ENCODE measurements at places on chromosomes 1 and 21.
A peak's percentile ranks its signal among the peaks of the same experiment; 100 is the strongest.

DNA sequence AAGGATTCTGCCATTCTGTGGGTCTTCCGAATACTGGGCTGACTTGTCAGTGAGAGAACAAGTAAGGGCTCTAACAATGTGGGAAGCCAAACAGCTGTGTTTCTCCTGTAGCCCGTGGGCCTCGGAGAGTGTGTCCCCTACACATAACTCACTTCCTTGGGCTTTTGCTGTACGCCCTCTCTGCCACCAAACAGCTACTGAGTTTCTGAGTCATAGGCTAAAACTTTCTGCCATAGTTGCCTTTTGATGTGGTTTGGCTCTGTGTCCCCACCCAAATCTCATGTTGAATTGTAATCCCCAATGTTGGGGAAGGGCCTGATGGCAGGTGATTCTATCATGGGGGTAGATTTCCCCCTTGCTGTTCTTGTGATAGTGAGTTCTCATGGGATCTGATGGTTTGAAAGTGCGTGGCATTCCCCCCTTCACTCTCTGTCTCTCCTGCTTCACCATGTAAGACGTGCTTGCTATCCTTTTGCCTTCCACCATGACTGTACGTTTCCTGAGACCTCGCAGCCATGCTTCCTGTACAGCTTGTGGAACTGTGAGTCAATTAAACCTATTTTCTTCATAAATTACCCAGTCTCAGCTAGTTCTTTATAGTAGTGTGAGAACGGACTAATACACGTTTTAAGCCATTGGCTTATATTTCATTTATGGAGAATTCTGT is 194.8 kb upstream of the HMCN1 start:
- DNase-seq: no peak

DNA sequence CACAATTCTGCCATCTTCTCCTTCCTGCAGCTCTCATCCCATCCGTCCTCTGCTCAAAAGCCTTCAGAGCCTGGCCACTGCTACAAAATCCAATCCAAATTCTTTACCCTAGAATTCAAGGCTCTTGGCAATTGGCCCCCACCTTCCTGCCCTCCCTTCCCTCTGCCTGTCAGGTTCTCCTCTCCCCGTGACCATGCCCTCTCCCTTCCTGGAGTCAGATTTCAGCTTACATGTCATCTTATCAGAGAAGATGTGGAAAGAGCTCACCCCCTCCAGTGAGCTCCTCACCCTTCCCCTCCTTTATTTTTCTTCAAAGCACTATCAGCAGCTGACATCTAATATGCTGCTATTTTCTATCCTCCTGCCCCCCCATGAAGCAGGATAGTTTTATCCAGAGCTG is 86.9 kb downstream of the GRIK3 start:
- DNase-seq: no peak

GRCh38 chr21:29389136-29389535 is 90.4 kb downstream of the BACH1 start:
- DNase-seq: no peak

DNA sequence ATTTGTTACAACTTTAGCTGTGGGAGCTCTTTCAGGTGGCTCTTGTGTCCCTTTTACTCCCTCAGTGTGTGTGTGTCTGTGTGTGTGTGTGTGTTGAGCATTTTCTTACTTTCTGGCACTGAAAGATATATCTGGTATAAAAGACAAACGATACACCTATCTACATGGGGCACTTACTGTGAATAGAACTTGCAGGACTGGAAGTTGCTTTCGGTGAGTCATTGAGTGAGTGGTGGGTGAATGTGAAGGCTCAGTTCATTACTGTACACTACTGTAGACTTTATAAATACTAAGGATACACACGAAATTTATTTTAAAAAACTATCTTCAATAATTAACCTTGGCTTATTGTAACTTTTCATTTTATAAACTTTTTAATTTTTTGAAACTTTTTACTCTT is 38.7 kb downstream of the BTBD8 start:
- no peak for DNase-seq

DNA sequence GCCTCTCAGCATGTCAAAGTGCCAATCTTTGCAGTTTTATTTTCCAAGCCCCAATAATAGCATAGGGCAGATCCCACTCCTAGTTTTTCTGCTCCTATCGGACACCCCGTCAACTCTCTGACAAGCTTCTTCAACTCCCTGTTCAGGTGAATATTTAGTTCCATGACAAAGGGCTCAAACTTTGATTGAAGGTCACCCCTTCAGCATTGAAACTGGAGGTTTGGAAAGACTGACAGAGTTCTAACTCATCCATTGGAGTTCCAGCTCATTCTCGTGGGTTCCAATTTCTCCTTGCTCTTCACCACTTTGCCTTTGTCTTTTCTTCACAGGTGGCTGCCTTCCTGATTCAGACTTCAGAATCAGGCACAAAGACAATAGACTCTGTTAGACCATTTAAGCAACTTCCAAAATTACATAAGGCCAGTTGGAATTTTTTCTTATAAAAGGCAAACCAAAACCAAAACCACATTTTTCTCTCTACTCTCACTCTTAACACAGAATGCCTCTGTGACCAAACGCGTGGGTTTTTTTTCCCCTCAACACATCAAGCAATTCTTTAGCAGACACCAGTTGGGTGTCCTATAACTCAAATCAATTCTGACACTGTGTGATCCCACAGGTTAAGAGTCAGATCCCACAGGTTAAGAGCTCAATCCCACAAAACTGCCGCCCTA is 169.3 kb upstream of the USP25 start:
- DNase-seq: no peak

GRCh38 chr1:53557830-53558738 is 98.9 kb downstream of the DMRTB1 start:
- DNase-seq: no peak

GRCh38 chr1:67722292-67722944 is 37.4 kb downstream of the GADD45A start:
- DNase-seq: peak; percentile 10

GRCh38 chr1:228004331-228004855 is 2.4 kb upstream of the WNT3A start:
- DNase-seq: peak; percentile 57

DNA sequence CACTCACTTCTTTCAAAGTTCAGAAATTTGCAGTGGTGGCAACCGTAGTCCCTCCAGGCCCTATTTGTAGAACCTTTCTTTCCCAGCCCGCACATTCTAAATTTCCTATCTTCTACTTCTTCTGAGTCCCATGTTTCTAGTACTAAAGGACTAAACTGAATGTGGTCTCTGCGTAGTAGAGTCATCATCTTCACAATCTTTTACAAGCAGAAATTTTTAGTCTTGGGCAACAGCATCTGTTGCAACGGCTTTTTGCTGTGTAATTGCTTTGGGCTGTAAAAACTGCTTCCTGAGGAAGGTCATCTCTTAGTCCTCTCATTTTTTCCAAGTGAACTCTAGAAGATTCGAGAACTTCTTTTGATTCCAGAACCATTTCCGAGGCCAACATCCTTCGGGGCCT is 23.9 kb downstream of the VAV3 start:
- DNase-seq: no peak

DNA sequence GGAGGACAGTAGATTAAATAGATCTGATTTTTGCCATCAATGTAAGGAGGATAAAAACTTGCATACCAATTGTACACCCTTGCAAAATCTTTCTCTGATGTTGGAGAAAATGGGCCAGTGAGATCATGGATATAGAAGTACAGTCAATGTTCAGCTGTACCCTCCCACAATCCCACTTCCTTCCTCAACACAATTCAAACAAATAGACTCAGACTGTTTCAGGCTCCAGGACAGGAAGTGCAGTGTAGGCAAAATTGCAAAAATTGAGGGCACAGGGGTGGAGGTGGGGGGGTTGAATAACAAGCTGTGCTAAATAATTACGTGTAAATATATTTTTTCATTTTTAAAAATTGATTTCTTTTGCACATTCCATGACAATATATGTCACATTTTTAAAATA is 3.9 kb upstream of the IFI44 start:
- no peak for DNase-seq

DNA sequence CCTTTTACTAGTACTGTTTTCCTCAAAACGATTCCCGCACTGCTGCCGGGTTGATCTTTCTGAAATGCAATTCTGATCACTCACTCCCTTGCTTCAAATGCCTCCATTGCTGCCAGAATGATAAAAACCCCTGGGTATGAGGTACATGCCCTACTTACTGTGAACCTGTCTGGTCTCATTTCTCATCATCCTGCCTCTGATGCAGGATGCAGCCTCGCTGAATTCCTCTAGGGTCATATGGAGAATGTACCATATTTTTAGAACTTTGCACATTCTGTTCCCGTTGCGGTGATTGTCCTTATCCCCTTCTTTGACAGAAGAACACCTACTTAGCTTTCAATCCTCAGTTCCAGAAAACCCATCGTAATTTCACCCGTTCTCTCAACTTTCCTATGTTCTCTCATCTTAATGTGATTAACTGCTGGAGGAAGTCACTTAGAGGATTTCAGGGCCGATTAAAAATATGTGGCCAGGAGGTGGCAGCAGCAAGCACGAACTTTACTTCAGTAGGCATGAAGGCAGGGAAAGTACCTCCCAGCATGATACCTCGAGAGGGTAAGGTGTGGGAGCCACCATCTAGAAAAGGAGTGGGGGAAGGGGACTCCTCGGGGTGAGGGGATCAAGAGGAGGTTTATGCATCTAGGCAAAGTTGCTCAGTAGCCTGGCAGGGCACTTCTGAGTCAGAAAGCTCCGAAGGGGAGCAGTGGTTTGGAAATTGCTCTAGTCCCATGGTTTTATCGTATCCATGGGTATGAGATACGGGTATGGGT is 361.5 kb upstream of the ZP4 start:
- DNase-seq: peak; percentile 58

DNA sequence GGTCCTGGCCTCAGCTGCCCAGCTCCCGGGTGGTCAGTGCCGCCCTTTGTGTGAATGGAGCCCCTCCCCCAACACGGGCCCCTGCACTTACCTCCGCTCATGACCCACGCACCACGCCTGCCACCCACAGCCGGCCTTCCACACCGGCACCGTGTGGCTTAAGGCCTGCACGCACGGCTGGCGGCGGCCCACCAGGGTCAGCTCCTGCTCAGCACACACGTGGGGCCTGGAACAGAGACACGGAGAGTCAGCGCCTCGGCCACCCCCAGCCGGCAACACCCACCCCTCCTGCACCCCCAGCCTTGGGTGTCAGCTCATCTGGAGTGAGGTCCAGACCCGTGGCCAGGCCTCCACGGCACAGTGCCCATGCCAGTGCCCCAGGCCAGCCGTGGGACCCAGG is 8.9 kb downstream of the MEGF6 start:
- DNase-seq: no peak

- no peak for DNase-seq
These were observed 633 bp downstream of the THEMIS2 start for GRCh38 chr1:27872802-27873551.

- no peak for DNase-seq
These were observed 213.4 kb downstream of the USP25 start for GRCh38 chr21:15943009-15943666.

DNA sequence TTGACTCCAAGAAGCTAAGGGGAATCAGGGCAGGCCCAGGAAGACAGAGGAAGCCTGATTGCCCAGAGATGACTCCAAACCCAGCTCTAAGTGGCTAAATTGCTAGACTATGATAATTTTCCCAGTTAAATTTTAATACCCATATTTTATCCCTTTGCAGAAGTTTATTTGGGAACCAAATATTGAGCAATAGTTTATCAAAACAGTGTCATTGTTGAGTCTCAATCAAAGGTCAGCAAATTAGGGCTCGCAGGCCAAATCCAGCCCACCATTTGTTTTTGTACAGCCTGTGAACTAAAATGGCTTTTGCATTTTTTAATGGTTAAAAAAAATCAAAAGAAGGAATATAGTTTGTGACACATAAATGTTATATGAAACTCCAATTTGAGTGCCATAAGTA is 47.1 kb downstream of the LBR start:
- no peak for DNase-seq

DNA sequence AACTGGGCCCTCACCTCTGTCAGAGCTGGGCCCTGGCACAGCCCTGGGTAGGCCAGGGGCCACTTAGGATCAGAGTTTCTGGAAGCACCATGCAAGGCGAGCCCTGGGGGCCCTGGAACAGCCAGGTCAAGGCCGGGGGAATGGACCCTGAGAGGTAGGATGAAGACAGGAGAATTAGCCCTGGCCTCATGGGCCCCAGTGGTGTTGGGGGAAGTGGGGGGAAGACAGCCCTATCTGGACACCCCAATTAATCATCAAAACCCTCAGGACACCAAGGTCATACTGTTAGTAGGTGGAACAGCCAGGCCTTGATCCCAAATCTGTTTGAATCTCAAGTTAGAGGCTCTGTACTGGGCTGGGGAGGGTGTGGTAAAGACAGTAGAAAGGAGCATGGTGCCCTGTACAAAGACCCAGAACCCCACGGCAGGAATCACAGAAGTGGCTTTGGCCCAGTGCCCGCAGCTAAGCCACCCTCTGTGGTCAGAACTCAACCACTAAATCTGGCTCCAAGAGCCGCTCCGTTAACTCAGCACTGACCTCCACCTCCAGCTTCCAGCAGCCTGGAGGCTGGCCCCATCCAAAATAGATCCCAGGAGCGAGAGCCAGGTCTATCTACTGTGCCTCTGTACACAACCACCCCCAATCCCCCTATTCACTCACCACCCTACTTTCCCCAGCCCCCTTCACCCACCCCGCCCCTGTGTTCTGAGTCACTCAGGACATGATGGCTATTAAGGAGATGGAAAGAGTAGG is 14.0 kb upstream of the TRIM63 start:
- no peak for DNase-seq

GRCh38 chr1:244085891-244086290 is 34.8 kb downstream of the ZBTB18 start:
- no peak for DNase-seq

- no peak for DNase-seq
These were observed 479.0 kb downstream of the SIPA1L2 start for GRCh38 chr1:232150770-232151548.

GRCh38 chr1:220703305-220703704 is 13.1 kb downstream of the C1orf115 start:
- no peak for DNase-seq

DNA sequence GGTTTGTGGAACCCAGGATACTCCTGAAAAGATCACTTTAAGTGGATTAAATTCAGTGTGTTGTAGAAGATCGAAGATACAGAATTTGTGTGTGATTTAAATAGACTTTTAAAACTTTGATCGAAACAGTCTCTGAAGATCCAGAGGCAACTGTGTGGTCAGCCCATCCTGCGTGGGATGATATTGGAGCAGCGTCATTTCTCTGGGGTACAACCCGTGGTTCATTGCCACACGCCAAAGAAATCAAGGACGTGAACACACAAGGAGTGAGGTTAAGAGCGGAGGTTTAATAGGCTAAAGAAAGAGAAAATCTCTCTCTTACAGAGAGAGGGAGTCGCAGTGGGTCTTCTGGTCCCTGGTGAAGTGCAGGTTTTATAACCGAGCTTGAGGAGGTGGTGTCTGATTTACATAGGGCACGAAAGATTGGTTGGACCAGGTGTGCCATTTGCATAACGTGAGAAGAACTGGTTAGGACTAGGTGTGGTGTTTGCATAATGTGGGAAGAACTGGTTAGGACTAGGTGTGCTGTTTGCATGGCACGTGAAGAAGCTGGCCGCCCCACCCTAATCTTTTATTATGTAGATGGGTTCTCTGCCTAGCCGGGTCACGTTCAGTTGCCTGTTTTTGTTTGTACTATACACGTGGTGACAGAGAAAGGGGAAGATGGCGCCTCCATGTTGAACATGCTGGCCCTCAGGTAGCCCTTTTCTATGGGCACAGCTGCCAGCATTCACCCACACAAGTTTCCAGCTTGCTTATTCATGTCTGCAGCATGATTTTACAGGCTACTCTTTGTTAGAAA is 82.3 kb downstream of the ADSS2 start:
- no peak for DNase-seq
